ENCODE measurements at places on chromosomes 2 and 18. TPM values are rescaled to one million over a fixed set of nuclear protein-coding genes. Genes with fewer than 3 reads are reported as not detected.

- no peak for DNase-seq
Observed at GRCh38 chr2:10806543-10806942, 6.0 kb downstream of the PDIA6 start.

DNA sequence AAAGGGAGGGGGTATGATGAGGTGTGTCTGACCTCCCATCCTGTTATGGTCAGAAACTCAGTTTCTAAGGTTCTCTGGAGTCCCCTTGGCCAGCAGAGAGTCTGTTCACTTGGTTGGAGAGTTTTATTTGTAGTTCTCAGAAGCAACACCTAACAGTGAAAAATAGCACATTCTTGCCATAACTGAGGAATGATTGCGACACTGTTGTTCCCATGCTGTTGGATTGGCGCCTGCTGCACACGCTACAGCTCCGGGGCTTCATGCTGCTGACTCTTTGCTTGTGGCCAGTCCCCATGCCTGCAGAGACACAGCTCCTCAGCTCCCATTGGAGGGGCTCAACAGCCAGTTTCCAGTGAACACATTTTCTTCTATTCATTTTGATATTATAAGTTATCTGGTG is 42.1 kb downstream of the TPGS2 start:
- DNase-seq, result peak; percentile 25

- DNase-seq, result no peak
Observed at GRCh38 chr18:55012008-55012407, 52.7 kb upstream of the CCDC68 start.

GRCh38 chr2:29139152-29139551 is 23.9 kb downstream of the CLIP4 start:
- no peak for DNase-seq

GRCh38 chr2:175476948-175477347 is 295.4 kb upstream of the ATP5MC3 start:
- DNase-seq, result no peak

DNA sequence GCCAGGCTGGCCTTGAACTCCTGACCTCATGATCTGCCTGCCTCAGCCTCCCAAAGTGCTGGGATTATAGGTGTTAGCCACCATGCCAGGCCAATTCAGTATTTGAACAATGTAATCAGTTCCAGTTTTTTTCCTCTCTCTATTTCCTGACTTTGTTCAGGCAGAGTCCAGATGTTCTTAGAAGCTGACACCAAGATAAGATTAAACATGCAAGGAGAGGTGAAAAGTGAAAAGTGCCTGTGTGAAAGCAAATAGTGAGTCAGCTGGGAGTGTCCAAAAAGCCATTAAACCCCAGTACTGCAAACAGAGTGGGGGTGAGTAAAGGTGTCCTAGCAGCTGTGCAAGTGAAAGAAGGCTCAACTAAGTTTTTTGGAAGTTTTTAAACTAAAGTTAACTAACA is 231.5 kb downstream of the PTH2R start:
- peak; percentile 66 for DNase-seq

GRCh38 chr2:33342171-33342570 is 134.3 kb upstream of the RASGRP3 start:
- DNase-seq, result no peak

DNA sequence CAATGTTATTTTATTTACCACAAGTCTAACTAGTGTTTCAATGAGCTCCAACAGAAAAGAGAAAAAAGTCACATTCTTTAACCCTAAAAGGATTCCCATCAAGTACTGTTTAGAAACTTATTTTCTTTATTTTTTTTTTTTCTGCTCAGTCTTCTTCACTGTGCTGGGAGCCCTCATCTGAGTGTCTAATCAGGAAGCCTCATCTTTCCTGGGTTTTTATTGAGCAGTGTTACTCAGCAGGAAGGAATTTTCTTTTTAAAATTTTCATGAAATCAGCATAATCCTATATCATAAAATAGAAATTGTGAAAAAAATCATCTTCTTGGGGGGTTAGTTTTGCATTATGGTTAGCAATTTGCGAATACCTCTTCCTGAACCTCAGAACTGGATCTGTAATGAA is 453.8 kb downstream of the CDH2 start:
- no peak for DNase-seq

GRCh38 chr18:55510809-55511208 is 77.2 kb downstream of the TCF4 start:
- no peak for DNase-seq

- DNase-seq, result no peak
Observed at GRCh38 chr18:76384114-76384790, 110.8 kb downstream of the ZNF516 start.

GRCh38 chr2:157058161-157058560 is 199.3 kb upstream of the GALNT5 start:
- DNase-seq, result peak; percentile 2

- DNase-seq, result no peak
Observed at GRCh38 chr18:55477499-55477859, 110.5 kb downstream of the TCF4 start.

Gene KYNU
- polyA plus RNA-seq, result 2.9 TPM

Gene CCDC68
- 11.9 TPM for polyA plus RNA-seq

Gene DNAH6
- 0.20 TPM for polyA plus RNA-seq

Gene PAIP2B
- polyA plus RNA-seq, result 12.1 TPM

Gene RRM2
- 14.9 TPM for polyA plus RNA-seq

Gene UGT1A4
- not detected for polyA plus RNA-seq

Gene PRKAG3
- not detected for polyA plus RNA-seq

Gene PRSS56
- not detected for polyA plus RNA-seq

Gene SLC9A4
- 18.0 TPM for polyA plus RNA-seq

Gene GPBAR1
- 2.6 TPM for polyA plus RNA-seq

Data from stomach (tissue), 19 donors.